ENCODE measurements at places on chromosomes 5 and 9.
A peak's percentile ranks its signal among the peaks of the same experiment; 100 is the strongest.

- H3K4me1 ChIP-seq: peaks cover 12% of the 10 kb centered on the region
- H3K27ac ChIP-seq: peak overlapping the region; percentile 59
- no peaks in the 10 kb centered on the region for H3K36me3 ChIP-seq
- DNase-seq: no peak
- H3K4me3 ChIP-seq: no peak overlapping the region
- no peaks in the 10 kb centered on the region for H3K27me3 ChIP-seq
Measured at GRCh38 chr9:13431222-13431536, 151.7 kb upstream of the MPDZ start.

DNA sequence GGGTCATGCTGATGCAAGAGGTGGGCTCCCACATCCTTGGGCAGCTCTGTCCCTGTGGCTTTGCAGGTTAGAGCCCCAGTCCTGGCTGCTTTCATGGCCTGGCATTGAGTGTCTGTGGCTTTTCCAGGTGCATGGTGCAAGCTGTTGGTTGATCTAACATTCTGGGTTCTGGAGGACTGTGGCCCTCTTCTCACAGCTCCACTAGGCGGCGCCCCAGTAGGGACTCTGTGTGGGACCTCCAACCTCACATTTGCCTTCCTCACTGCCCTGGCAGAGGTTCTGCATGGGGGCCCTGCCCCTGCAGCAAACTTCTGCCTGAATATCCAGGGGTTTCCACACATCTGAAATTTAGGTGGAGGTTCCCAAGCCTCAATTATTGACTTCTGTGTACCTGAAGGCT, 150.1 kb downstream of the NNT start:
- H3K36me3 ChIP-seq: no peaks in the 10 kb centered on the region
- no peak overlapping the region for H3K27ac ChIP-seq
- no peak for DNase-seq
- H3K4me1 ChIP-seq: no peaks in the 10 kb centered on the region
- H3K27me3 ChIP-seq: no peaks in the 10 kb centered on the region

DNA sequence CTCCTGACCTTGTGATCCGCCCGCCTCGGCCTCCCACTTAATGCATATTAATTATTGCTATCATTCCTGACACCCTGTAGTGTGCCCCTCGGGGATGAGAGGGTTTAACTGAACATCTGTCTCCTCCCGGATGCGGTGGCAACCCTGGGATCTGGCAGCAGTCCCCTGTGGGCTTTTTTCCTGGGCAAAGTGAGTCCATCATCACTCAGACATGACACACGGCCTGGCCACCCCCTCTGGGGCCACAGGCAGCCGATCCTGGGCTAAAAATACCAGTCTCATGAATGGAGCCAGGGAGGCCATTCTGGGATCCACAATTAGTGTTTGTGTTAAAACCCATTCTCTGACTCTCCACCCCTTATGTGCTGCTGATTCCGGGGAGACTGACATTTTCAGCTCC, 161.2 kb downstream of the RGS3 start:
- H3K27ac ChIP-seq: peak overlapping the region; percentile 18
- H3K36me3 ChIP-seq: no peaks in the 10 kb centered on the region
- no peak overlapping the region for H3K4me3 ChIP-seq
- DNase-seq: peak; percentile 34
- H3K27me3 ChIP-seq: no peaks in the 10 kb centered on the region

- no peak overlapping the region for H3K27ac ChIP-seq
- no peaks in the 10 kb centered on the region for H3K36me3 ChIP-seq
- H3K27me3 ChIP-seq: no peaks in the 10 kb centered on the region
- DNase-seq: no peak
- H3K4me1 ChIP-seq: no peaks in the 10 kb centered on the region
Measured at GRCh38 chr5:53023969-53024368, 34.8 kb downstream of the ITGA2 start.

- DNase-seq: peak; percentile 100
- H3K27me3 ChIP-seq: no peaks in the 10 kb centered on the region
- peaks cover 9% of the 10 kb centered on the region for H3K36me3 ChIP-seq
- H3K27ac ChIP-seq: peak overlapping the region; percentile 48
Measured at GRCh38 chr5:181221792-181222629, 1.1 kb upstream of the TRIM41 start.

DNA sequence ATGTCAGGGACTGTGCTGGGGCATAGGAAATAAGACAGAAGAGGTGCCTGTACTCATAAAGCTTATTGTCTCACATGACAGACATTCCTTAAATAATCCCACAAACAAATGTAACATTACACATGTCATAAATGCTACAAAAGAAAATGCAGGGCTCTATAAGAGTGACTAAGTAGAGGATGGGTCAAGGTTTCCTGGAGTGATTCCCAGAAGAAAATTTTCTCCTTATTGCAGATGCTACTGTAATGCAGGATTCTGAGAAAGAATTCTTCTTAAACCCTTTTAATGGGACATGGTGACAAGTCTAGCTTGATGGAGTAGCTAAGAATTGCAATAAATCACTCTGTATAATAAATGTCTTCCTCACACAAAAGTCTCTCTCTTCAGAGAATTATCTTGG, 55.7 kb downstream of the SH3TC2 start:
- no peaks in the 10 kb centered on the region for H3K4me1 ChIP-seq
- H3K27me3 ChIP-seq: no peaks in the 10 kb centered on the region
- no peaks in the 10 kb centered on the region for H3K36me3 ChIP-seq
- DNase-seq: no peak

DNA sequence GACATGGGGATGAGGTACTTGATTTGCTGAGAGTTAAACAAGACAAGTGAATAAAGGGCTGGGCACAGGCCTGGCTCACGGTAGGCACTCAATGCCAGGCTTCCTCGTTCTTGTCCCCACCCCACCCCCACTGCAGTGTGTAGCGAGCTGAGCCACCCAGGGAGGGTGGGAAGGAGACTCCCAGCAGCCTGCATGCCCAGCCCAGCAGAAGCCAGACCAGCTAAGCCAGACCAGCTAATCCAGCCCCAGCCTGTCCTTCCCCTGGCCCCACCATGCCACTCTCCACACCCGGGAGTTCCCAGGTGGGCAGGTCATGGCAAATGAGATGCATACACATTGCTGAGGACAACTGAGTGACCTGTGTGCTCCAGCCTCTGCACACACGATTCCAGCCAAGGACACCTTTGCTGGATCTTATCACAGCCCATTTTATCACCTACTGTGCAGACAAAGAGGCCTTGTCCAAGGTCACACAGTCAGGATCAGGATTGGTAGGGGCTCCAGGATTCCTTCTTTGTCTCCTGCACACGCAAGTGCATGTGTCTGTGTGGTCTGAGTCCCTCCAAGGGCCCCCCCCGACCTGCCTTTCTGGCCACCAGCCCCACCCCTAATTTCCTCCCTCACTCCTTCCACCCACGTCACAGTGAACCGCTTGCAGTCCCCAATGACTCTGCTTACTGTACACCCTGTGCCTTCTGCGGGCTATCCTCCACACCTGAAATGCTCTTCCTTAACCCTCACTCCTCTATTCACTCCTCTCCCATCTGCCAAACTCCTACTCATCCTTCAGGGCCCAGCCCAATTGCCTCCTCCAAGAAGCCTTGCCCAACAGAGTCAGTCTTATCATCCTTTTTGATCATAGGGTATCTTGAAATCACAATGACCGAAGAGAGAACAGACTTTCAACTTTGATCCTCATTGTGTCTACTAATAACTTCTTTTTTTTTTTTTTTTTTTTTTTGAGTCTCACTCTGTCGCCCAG, 26.6 kb downstream of the DUSP1 start:
- H3K4me3 ChIP-seq: no peak overlapping the region
- no peaks in the 10 kb centered on the region for H3K36me3 ChIP-seq
- H3K27me3 ChIP-seq: no peaks in the 10 kb centered on the region

DNA sequence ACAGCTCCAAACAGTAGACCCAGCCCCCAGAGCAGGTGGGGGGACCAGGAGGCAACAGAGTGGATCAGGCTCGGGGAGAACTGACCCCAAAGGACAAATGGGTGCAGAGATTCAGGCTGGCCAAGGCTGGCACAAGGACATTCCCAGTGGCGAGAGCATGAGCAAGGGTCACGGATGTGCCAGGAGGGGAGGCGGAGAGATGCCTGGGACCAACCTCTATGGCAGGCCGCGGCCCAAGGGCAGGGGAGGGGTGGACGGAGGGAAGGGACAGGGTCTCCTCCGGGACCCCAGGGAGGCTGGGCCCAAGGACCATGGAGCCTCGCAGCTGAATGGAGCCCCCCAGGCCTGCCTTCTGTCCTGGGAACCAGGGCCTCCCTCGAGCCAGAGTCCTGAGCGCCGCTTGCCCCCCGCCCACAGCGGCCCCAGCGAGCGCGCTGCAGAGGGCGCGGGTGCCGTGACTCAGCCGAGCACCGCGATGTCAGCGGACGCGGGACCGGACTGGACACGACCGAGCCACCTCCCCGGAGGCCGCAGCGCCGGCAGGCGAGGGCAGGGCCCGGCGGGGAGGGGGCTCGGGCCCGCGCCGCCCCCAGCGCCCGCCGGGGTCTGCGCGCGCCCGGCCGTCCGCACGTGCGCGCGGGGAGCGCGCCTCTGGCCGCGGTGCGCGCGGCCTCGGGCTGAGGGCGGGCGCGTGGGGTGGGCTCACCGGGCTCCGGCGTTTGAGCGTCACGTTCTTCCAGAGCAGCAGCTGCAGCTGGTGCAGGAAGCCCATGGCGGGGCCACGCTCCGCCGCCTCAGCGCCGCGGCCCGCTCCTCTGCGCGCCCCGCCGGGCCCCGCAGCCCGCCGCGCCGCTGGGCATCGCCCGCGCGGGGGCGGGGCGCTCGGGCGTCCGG, at the start of gene ABCA2:
TSS of gene ABCA2 (minus strand) at position 869 of the 894 bp plus-strand sequence. CDS start at position 772, 97 bp downstream.
- H3K27me3 ChIP-seq: peaks cover 17% of the 10 kb centered on the region
- H3K36me3 ChIP-seq: no peaks in the 10 kb centered on the region
- peak; percentile 73 for DNase-seq
- H3K27ac ChIP-seq: no peak within 1 kb of the TSS
- H3K4me3 ChIP-seq: peak within 1 kb of the TSS; percentile 81
- no peaks in the 10 kb centered on the region for H3K4me1 ChIP-seq

- H3K27me3 ChIP-seq: no peaks in the 10 kb centered on the region
- no peak for DNase-seq
- no peak overlapping the region for H3K4me3 ChIP-seq
Measured at GRCh38 chr5:96080557-96080956, 118.9 kb upstream of the ELL2 start.

DNA sequence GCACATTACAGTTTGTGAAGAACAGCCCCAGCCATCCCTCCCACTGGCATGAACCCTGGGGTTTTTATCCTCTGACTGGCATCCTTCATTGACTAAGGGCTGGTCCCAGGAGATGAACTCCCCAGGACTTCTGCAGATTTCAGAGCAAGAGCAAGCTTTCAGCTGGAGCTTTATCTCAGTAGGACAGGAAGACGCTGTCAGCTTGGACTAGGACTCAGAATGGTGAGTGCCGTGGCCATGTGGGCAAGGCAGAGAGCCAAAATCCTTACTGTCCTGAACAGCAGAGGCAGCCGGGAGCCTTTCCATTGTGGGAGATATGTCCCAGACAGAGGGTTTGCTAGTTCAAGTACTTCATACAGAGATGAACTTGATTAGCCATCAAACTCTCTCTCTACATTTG, 3.2 kb upstream of the ACOT12 start:
- H3K4me3 ChIP-seq: no peak overlapping the region
- H3K27me3 ChIP-seq: peaks cover 22% of the 10 kb centered on the region
- H3K27ac ChIP-seq: no peak overlapping the region
- peaks cover 3% of the 10 kb centered on the region for H3K4me1 ChIP-seq
- DNase-seq: no peak

- DNase-seq: no peak
- H3K27ac ChIP-seq: no peak overlapping the region
- no peaks in the 10 kb centered on the region for H3K36me3 ChIP-seq
Measured at GRCh38 chr9:14396171-14396570, 82.2 kb upstream of the NFIB start.

DNA sequence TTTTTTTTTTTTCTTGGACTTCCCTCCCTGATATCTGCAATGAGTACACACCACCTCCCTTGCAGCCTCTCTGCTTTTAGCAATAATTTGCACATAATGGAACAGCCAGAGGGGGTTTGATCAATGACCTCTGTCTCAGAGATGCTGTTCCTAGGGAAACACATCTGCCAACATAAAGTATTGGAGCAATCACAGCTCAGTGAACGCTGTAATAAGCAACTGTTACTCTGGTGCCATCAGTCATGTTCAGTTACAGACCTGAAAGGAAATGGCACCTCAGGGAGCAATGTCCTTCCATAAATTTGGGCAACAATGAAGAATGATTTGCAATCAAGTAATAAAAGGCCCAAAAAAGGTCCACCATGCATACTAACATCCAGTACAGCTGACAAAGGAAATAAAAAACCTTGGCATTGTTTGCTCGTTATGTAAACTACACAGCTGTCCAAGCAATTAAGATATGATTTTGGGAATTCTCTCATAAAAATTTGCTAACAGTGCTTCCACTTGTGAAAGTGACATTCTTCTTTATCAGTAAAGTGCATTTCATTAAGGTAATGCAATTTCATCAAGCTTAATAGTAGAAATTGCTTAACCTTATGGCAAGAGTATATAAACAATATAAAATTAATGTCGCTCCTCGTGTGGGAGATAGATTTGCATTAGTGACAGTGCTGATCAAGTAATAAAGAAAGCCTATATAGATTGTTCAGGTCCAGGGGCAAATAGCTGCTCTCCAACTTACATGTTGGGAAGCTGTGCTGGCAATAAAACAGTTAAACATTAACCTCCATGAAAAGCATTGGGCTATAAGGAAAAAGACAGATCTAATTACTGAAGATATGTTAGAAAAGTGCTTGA, 167.8 kb downstream of the RASEF start:
- H3K36me3 ChIP-seq: no peaks in the 10 kb centered on the region
- H3K27ac ChIP-seq: peak overlapping the region; percentile 33
- H3K4me1 ChIP-seq: peaks cover 1% of the 10 kb centered on the region
- DNase-seq: no peak

GRCh38 chr5:180865981-180866695, 5.1 kb upstream of the ZFP62 start:
- no peak overlapping the region for H3K27ac ChIP-seq
- H3K4me1 ChIP-seq: no peaks in the 10 kb centered on the region
- no peak for DNase-seq
- no peaks in the 10 kb centered on the region for H3K36me3 ChIP-seq
- H3K4me3 ChIP-seq: no peak overlapping the region

- no peak for DNase-seq
- H3K4me3 ChIP-seq: no peak overlapping the region
- H3K4me1 ChIP-seq: no peaks in the 10 kb centered on the region
- H3K27me3 ChIP-seq: peaks cover 9% of the 10 kb centered on the region
- no peaks in the 10 kb centered on the region for H3K36me3 ChIP-seq
Measured at GRCh38 chr5:132022737-132023136, 11.3 kb upstream of the ACSL6 start.

GRCh38 chr9:27347889-27348288, 50.9 kb upstream of the EQTN start:
- no peak for DNase-seq
- H3K36me3 ChIP-seq: no peaks in the 10 kb centered on the region
- H3K27me3 ChIP-seq: peaks cover 26% of the 10 kb centered on the region

GRCh38 chr5:54282876-54283275, 27.5 kb downstream of the ARL15 start:
- H3K27ac ChIP-seq: no peak overlapping the region
- DNase-seq: no peak
- H3K4me3 ChIP-seq: no peak overlapping the region

GRCh38 chr9:134127616-134128015, 8.3 kb upstream of the WDR5 start:
- peaks cover 5% of the 10 kb centered on the region for H3K4me1 ChIP-seq
- H3K36me3 ChIP-seq: no peaks in the 10 kb centered on the region
- H3K4me3 ChIP-seq: no peak overlapping the region

Data from endodermal cell (in vitro differentiated cells).